Brain pericyte (primary cell): ENCODE measurements at places on chromosomes 3 and 15.

GRCh38 chr3:33278163-33278562, 921 bp downstream of the FBXL2 start:
- DNase-seq = no peak

DNA sequence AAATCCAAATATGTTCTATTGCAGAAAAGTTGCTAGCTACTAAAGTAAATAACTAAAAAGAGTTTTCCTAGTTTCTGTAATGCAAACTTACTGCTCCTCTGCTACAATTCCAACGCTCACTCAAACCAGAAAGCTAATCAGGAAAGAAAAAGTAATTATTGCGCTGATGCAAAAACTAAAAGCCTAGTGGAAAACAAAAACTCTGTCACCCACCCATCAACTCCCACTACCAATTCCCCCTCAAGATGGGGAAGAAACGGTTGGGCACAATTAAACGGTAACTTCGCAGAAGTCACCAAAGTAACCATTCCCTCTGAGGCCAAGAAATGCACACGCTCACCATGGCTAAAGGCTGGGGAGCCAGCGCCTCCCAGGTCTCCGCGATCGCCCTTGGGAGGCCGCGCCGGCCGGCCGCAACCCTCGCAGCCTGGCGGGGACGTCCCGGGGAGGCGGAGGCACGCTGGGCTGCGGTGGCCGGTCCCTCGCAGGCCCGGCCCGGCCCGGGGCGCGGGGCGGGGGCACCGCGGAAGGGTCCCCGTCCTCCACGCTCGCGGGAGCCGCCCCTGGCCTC, 684 bp downstream of the SLTM start:
- no peak for DNase-seq

- DNase-seq = no peak
Observed at GRCh38 chr3:191280111-191280510, 49.1 kb upstream of the CCDC50 start.

DNA sequence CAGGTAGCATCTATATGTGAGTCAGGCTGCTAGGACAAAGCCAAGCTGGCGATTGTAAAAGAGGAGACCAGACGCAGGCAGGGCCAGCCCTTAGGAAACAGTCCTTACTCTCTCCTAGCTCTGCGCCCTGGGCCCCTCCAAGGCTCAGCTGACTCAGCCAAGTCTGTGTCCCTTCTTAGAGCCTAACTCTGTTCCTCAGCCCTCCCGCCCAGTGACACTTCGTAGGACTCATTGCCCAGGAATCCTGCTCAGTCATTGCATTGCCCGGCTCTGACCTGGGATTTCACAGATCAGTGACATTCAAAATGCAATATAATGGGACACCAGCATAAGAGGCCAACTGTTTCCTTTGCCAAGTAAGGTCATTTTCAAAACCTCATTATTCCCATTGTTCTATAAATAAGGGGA, 244.2 kb downstream of the TLE3 start:
- DNase-seq = no peak

- no peak for DNase-seq
Observed at GRCh38 chr15:58748040-58748851, 1.3 kb downstream of the ADAM10 start.

DNA sequence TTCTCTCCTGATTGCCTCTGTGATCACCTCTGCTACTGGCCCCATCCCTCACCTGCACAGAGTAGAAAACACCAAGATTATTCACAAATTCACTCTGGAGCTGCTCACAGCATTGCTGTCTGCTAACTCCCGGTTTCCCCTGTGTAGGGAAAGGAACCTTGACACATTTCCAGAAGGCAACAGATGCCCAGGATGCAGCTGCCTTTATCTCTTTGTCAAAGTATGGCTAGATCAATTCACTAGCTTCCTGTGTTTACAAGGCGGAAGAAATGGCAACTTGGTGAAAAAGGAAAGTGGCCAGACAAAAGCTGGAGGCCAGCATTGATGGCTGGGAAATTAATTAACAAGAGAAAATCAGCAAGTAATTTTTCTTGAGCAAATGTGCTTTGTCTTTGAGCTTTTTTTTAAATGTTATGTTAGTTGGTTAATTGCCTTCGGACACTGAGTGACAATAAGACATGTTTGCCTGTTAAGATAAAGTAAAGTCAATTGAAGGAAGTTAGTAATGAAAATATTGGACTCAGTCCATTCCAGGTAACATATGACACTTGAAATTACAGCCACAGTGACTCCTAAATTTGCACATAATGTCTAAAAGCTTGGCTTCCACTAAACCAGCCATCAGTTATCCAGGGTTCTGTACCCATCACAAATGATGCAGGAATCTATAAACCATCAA, 394.6 kb upstream of the IL12A start:
- DNase-seq = no peak

- peak; percentile 46 for DNase-seq
Observed at GRCh38 chr3:87082796-87083440, 92.0 kb upstream of the VGLL3 start.

GRCh38 chr15:73518876-73519733, 76.1 kb downstream of the REC114 start:
- DNase-seq = no peak

GRCh38 chr3:66633402-66634381, 132.9 kb upstream of the LRIG1 start:
- DNase-seq = no peak

- no peak for DNase-seq
Observed at GRCh38 chr15:33111041-33111451, 83.5 kb downstream of the FMN1 start.

DNA sequence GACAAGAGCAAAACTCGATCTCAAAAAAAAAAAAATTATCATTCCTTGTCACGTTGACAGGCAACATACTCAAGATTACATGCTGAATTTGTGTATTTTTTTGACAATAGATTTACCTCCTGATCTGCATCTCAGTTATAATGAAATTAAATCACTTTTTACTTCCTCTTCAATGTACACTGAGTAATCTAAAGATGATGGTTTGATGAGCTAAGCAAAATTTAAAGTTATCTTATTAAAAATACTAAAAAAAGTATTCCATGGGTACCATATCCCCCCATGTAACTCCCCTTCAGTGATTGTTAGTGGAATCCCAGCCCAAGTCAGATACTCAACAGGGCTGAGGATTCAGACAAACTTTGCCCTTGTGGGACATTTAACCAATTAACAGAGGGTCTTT, 463.2 kb downstream of the OCA2 start:
- no peak for DNase-seq

DNA sequence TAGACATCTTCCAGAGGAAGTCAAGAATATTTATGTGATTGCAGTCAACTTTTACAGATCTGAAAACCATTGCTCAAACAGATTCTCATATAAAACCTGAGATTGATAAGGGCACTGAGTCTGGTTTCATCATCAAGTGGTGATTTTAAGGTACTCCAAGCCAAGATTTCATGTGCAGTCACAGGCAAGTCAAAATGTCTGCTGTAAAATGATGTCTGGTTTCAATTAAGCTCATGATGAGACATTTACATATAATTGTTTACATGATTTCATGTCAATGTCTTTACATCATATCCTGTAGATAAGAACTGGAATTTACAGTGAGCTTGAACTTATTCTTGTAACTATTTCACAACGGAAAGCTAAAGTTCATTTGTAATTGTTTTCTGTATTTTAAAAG, 1215.5 kb downstream of the ROBO2 start:
- DNase-seq = no peak

- no peak for DNase-seq
Observed at GRCh38 chr3:31754575-31755278, 222.0 kb downstream of the STT3B start.

DNA sequence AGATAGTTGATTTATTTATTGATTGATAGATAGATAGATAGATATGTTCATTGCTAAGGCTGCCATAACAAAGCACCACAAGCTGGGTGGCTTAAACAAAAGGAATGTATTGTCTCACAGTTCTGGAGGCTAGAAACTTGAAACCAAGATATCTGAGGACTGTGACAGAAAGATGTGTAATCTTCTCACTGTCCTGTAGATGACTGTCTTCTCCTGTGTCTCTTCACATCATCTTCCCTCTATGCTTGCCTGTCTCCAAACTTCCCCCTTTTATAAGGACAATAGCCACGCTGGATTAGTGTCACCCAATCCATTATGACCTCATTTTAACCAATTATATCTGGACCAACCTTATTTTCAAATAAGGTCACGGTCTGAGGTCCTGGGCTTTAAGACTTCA, 40.9 kb downstream of the GNB4 start:
- no peak for DNase-seq

DNA sequence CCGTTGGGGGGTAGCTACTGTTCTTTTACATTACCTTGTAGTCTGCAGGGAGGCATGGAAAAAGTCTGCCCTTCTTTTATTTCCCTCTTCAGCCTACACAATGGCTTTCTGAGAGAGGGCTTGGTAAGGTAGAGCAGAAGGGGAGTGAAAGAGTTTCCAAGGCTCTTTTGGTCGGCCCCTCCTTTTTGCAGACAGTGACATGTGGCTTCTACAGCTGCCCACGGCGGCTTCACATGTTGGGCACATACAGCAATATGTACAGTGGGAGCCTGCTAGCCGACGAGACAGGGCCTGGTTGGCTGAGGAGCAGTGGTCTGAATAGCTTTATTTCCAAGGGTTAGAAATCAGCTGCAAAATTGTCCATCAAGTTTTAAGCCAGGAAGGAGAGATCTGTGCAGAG, 4.0 kb downstream of the INAFM2 start:
- DNase-seq = no peak

DNA sequence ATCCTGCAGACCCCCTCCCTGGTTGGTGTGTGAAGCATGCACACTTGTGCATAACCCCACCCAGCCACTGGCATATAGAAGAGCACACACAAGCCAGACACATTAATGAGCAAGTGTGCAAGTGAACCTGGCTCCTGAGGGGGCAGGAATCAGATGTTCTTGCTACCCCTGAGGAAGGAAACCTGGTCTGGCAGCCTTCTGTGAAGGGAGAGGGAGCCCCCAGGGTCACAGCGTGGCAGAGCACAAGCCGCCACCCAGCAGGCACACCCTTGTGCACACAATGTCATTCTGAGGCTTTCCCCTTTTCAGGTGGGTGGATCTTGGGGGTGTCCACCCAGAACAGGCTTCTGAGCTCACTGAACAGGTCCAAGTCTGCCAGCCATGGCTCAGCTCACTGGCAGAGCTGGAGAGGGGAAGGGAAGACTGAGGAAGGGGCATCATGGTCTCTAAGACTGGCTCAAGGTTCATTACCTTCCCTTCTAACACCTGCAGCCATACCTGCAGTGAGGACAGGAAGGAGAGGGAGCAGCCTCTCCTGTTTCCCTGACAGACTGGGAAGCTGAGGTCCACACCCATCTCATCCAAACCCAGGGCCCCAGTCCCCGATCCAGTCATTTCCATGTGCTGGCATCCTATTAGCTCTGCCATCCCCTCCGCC, 31.6 kb upstream of the SEMA3F start:
- no peak for DNase-seq

DNA sequence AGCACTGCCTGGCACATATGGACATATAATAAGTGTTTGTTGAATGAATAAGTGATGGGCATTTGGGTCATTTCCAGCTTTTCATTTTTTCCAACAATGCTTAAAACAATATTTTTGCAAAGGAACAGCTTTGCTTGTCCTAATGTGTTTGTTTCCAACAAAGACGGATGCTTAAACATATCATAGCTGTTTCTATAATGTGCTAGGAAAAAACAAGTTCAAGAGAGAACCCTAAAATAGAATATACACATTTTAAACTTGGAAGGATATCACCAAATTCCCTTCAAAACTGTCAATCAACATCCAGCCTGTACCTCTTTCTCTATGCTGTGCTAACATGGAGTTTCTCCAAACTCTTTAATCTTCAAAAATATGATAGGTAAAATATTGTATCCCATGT, 224.5 kb upstream of the WNT5A start:
- no peak for DNase-seq
